ENCODE measurements at places on chromosomes 16 and 17.

DNA sequence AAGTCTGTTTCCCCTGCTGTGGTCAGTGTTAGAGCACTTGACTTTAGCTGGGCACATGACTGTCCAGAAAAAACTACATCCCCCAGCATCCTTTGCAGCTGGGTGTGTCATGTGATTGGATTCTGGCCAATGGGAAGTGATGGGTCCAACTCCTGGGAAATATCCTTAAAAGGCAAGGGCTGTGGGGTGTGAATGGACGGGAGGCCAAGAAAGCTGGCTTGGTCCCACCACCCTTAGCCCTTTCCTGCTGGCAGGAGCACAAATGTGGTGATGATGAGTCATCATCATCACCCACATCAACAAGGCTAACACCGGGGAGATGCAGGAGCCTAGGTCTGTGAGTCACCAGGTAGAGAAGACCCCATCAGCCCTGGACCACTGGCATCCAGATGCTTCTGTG, 341.7 kb downstream of the C16orf95 start:
- DNase-seq, result peak; percentile 73

DNA sequence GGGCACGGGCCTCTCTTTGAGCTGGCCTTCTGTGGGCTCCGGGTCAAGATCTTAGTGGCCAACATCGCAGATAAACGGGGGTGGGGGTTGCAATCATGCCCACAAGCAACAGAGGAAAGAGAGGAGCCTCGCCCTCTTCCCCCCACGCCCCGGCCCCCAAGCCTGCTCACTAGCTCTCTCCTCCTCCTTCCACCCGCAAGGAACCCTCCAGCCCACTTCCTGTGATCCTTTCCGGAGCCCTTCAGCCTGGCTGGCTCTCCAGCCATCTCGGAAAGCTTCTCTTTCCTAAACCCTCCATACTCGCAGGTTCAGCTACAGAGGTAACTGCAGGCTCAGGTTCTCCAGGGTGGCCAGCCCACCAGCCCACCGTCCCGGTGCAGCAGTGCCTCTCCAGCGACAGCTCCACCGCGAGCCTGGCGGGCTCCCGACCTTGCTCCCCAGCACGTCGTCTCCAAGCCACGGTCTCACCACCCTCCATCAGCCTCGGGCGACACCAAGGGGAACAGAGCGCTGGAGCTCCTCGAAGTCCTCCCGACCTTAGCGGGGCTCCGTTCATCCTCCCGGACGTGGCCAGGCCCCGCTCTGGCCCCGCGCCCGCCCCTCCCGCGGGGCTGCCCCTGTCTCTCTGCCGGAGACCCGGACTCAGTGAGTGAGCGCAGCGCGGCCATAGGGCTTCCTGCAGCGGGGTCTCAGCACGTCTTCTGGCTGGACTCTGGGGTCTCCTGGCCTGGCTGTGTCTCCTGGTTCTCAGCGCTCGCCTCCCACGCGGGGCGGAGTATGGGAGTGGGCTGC, 12.9 kb upstream of the ODF4 start:
- no peak for DNase-seq

- peak; percentile 25 for DNase-seq
Observed at GRCh38 chr17:77235370-77235941, 94.7 kb downstream of the SEC14L1 start.

DNA sequence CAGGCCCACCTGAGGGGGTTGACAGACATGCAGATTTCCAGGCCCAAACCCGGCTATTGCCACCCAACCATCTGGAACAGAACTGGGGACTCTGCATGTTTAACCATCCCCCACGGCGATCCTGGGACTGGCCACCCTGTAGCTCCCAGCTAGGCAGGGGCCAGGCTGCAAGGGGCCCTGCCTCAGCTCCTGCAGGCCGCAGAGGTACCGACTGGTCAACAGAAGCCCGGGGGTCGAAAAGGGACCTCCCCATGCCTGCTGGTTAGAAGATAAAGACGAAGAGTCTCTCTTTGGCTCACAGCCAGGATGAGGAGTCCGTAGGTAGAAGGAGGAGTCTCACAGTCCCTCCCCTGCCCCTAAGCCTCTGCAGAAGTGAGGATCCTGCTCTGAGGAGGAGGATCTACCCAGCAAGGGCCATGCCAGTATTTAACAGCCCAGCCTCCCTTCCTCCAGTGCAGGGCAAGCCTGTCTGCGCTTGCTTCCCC, 223.4 kb upstream of the TNRC6C start:
- no peak for DNase-seq

- no peak for DNase-seq
Observed at GRCh38 chr17:40470932-40471828, 27.9 kb downstream of the IGFBP4 start.

GRCh38 chr16:88078111-88078775, 127.0 kb downstream of the BANP start:
- no peak for DNase-seq

GRCh38 chr17:81365148-81365600, 30.1 kb upstream of the BAHCC1 start:
- DNase-seq, result no peak

- DNase-seq, result no peak
Observed at GRCh38 chr16:63183743-63184142, 1147.5 kb upstream of the CDH8 start.

GRCh38 chr17:73820686-73821448, 176.6 kb upstream of the SDK2 start:
- DNase-seq, result no peak

DNA sequence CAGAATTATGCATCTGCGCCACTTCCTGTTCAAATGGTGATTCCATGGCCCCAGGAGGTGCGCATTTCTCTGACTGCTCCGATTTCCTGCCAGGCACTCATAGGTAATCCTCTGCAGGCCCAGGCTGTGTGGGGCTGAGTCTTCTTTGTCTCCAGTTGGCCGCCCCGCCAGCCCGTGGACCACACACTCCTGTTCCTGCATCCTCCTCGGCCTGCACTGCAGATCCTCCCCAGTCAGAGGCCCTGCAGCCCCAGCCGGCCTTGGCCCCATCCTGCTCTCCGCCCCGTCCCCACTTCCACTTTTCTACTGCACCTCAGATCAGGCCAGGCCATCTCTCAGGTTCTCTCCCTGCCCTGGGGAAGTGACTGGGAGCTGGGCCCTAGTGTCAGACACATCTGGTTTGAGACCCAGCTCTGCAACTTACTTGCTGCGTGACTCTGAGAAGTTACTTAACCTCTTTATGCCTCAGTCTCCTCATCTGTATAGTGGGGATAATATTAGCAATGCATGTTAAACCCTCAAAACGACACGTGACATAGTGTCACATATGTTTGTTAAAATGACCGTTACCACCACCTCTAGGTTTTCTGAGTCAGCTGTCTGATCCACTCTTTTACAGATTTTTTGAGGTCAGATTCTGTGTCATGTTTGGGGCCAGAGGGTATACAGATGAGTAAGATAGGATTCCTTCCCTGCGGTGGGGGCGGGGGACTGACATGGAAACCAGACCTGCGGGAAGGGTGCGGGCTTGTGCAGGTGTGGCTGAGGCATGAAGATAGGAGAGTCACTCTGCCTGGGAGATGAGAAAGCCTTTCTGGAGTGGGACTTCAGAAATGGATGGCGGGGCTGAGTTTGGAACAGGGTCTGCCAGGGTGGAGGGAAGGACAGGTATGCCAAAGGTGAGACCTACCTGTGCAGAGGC, 12.8 kb downstream of the RAB11FIP4 start:
- DNase-seq, result no peak

- no peak for DNase-seq
Observed at GRCh38 chr16:78154729-78155461, 55.4 kb downstream of the WWOX start.

DNA sequence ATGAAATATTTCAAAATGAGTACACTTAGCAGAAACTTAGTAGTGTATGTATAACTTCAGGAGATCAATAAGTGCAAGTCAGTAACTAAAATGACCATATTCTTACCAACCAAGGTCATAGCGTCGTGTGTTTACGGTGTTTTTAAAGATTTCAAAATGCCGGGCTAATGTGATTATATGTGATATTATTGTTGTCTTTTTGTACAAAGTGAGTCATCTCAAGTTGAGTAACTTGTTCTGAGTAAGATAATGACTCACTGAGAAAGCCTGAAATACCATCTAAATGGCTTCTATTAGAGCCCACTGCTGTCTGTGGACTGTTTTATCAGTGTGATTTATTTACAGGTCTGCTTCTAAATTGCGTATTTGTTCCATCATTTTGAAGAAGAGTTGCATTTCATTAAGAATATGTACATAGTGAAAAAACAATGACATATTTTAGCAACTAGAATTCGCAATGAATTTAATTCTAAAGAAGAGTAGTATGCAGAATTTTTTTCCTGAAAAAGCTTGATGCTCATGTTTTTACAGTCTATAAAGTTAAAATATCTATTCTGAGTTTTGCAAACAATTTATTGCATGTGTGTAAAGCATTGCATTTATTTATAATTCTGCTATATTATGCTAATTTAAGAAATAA, 12.7 kb downstream of the KRT12 start:
- DNase-seq, result peak; percentile 85

GRCh38 chr16:87098976-87099720, 218.0 kb downstream of the C16orf95 start:
- no peak for DNase-seq

- DNase-seq, result no peak
Observed at GRCh38 chr17:45925311-45925710, 31.0 kb downstream of the MAPT start.

DNA sequence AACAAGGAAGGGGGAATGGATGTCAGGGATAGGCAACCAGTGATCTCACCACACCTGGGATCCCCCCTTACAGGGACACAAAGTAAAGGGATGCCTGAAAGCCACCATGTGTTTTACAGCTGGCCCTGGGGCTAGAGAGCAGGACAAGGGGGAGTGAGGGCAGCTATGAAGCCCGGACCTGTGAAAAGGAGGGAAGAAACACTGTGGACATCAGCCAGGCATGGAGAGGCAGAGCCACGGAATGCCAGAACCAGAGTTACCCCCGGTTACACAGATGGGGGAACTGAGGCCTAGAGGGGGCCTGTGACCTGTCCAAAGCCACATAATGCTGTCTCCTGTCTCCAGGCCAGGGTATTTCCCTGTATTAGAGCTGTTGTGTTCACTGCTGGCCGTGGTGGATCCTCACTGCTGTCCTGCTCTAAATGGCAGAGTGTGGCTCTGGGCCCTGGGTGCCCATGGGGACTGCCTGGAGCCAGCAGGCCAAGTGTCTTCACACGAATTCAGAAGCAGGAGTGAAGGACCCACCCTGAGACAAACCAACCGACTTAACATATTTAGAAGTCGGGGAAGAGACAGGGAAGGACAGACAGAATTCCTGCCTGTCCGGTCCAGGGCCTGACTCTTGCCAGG, 29.7 kb upstream of the ITGA3 start:
- DNase-seq, result no peak

Measured in kidney glomerular epithelial cell (primary cell).